Esophagus squamous epithelium (tissue), 5 donors: ENCODE measurements at places on chromosomes 5 and 9.

DNA sequence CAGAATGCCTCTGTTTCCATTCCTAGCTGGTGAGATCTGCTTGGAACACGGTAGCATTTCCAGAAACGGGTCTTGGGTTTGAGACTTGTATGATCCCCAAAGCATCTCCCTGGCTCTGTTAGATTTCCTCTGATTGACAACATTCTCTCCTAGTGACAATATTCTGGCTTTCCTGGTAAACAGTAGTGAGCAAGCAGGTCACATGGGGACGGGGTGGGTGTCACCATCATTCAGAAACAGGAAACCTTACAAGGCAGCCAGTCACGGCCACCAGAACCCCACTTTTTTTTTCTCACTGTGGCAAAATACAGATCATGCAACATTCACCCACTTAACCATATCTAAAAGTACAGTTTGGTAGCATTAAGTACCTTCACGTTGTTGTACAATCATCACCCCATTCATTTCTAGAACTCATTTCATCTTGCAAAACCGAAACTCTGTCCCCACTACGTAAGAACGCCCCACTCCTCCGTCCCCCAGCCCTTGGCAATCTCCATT, 90.1 kb upstream of the LMX1B start:
- DNase-seq: no peak

- no peak for DNase-seq
Observed at GRCh38 chr5:337563-338130, 16.1 kb downstream of the AHRR start.

GRCh38 chr9:127644146-127644827, 32.2 kb downstream of the STXBP1 start:
- DNase-seq: no peak

- DNase-seq: no peak
Observed at GRCh38 chr9:116094846-116095245, 58.7 kb upstream of the PAPPA start.

DNA sequence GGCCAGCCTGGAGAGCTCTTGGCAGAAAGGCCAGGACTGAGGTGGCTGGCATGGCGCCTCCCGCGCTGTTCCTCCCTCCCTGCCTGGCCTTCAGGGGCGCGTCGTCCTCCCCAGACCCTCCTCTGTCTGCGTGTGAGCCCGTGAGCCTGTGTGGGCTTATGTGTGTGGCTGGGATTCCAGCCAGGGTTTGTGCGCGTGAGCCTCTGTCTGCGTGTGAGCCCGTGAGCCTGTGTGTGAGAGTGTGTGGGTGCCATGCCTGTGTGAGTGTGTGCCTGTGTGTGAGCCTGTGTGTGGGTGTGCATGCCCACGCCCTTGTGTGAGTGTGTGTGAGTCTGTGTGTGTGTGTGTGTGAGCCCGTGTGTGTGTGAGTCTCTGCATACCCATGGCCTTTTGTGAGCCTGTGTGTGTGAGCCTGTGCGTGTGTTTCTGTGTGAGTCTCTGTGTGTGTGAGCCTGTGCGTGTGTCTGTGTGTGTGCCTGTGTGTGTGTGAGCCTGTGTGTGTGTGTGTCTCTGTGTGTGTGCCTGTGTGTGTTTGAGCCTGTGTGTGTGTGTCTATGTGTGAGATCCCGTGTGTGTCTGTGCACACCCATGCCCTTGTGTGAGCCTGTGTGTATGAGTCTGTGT, 13.0 kb downstream of the RXRA start:
- DNase-seq: no peak

- DNase-seq: no peak
Observed at GRCh38 chr9:132381966-132382541, 24.6 kb downstream of the TTF1 start.

DNA sequence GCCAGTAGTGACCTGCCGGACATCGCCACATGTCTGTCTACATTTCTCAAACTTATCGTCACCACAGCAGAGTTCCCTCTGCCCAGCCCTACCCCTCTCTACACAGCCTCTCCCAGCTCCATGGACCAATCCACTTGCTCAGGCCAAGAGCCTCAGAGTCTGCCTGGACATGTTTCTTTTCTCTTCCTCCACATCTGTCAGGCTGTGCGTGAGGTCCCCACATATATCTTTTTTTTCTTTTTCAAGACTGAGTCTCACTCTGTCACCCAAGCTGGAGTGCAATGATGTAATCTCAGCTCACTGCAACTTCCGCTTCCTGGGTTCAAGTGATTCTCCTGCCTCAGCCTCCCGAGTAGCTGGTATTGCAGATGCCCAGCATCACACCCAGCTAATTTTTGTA, 62.7 kb upstream of the GGTA1 start:
- DNase-seq: no peak

GRCh38 chr5:42676362-42676761, 80.3 kb upstream of the CCDC152 start:
- no peak for DNase-seq

- no peak for DNase-seq
Observed at GRCh38 chr5:32721626-32722025, 10.5 kb downstream of the NPR3 start.

GRCh38 chr5:10293907-10294662, 13.6 kb downstream of the CMBL start:
- DNase-seq: no peak

DNA sequence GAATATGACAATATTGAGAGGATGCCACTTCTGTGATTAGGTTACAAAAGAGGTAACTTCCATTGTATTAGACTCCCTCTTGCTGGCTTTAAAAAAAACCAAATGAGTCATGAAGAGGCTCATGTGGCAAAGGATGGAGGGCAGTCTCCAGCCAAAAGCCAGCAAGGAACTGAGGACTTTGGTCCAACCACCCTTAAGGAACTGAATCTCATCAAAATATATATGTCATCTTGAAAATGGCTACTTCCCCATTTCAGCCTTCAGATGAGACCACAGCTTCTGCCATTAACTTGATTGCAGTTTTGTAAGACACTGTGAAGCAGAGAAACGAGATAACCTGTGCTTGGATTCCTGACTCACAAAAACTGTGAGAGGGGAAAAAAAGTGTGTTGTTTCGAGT, 15.5 kb upstream of the TRIM32 start:
- no peak for DNase-seq

- no peak for DNase-seq
Observed at GRCh38 chr5:135208903-135209721, 175.1 kb upstream of the PITX1 start.

GRCh38 chr9:121620777-121621449, 30.5 kb upstream of the DAB2IP start:
- DNase-seq: no peak

DNA sequence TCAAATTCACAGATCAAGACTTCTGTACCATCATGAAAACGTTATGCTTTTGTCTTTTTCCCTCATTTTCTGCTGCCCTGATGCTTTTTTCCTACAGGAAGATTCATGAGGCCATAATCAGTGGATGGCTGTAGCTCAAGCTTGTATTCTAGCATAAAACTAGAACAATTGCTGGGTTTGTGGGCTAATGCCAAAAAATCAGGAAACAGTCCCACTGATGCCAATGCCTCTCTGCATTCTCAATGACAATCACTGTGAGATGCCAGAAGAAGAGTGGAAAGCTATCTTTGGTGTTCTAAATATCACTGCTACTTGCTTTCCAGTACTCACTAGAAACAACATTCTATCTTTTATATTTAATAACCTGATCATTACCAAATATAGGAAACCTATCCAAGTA, 33.3 kb upstream of the FAM170A start:
- DNase-seq: no peak

DNA sequence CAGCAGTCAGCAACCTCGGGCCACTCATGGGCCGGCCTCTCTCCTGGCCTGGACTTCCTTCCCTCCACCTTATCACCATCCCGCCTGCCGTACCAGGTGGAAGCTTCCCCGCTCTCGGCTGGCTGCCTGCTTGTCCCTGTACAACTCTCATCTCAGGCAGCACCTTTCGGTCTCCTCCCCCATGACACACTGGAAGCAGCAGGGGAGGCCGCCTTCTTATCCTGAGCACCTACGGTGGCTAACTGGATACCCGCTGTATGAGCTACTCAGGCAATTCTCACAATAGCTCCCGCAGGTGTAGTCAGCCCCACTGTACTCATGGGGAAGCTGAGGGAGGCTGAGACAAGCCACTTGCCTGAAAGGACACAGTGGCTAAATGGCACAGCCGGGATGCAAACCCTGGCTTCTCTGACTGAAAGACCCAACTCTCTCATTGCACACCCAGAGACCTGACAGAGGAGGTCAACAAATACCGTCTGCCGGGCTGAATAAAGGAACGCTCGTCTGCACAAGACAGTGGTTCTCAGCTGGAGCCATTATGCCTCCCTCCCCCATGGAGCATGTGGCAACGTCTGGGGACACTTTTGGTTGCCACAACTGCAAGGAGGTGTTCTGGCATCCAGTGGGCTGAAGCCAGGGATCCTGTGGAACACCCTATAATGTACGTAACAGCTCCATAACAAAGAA, 9.6 kb downstream of the STK10 start:
- no peak for DNase-seq

GRCh38 chr9:82331079-82331478, 342.5 kb downstream of the SPATA31D1 start:
- no peak for DNase-seq

DNA sequence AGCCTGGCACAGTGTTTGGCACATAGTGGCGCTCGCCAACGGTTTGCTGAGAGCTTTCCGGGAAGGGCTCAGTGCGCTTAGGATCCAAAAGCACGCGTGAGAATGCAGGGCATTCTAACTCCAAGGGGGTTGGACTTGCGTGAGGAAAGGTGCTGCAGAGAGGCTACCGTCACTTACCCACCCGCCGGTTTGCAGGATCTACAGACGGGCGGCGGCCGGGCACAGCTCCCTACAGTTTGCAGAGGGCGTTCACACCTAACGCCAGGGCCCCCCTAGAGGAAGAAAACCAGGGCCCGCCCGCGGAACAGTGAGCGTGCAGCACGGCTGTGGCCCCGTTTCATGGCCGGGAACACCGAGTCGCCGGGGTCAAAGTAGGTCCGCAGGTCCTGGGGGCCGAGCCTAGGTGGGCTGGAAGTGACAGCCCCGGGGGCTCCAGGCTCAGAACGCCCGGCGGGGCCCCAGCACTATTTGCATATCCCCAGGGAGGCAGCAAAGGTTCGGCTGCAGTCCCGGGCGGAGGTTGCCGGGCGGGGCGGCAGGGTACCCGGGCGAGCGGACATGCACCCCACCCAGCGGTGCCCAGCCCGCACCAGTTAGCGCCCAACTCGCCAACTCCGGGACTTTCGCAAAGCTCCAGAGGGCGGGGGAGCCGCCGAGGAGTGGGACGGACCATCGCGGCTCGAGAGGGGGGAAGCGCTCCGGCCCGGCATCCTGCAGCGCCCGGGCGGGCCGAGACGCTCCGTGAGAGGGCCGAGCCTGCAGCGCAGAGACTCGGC, 526 bp upstream of the GALNT10 start:
- peak; percentile 58 for DNase-seq

DNA sequence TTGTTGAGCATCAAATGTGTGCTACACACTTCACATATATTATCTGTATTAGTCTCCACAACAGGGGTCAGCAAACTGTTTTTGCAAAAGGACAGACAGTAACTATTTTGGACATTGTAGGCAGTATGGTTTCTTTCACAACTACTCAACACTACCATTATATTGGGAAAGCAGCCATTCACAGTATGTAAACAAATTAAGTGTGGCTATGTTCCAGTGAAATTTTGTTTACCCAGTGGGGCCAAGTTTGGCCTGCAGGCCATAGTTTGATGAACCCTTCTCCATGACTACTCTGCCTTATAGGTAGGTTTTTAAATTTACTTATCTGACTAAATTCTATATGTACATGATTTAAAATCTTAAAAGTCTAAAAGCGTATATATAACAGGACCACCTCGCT, 13.0 kb upstream of the FAM151B start:
- DNase-seq: no peak

DNA sequence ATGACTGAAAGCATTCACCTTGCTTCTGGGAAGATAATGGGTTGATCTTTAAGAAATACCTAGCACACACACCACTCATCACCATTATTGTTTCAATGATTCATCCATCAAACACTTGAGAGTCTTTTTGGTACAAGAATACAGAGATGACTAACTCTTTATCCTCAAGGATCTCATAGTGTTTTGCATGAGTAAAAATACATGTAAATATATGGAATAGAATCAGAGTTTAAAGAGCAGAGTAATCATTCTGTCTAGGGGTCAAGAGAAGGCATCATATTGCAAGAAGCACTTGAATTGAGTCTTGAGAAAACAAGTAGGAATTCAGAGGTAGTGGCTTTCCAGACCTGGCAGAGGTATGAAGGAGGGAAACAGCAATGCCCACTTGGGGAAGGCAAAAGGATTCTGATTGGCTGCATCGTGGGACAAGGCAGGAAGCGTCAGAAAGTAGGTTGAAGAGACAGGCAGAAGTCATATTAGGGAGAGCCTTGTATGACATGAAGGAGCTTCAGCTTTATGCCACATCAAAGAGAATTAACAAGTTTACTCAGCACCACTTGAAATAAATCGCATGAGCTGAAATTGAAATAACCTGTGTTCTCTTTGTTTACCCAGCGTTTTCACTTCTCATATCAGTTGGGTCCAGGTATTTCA, 542.5 kb downstream of the TLE1 start:
- no peak for DNase-seq

- no peak for DNase-seq
Observed at GRCh38 chr5:104080646-104081175, 518.1 kb upstream of the NUDT12 start.

GRCh38 chr5:139100825-139101224, 97.3 kb downstream of the SIL1 start:
- no peak for DNase-seq

- no peak for DNase-seq
Observed at GRCh38 chr9:89933578-89933977, 328.8 kb downstream of the GADD45G start.

DNA sequence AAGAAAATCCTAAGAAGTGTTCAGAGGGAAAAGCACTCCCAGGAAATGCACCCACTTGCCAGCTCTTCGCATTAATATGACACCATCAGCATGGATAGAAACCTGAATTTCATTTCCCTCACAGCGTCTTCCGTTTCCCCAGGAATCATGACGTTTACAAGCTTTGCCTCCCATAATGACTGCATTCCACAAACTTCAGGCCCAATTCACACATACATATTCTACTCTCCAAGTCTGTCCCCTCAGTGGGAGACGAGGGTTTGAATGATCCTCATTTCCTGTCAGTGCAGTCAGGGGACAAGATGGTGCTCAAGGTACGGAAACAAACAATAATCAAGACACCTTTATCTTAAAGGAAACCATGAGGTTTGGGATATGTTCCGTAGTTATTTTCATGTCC, 44.9 kb upstream of the MAN2A1 start:
- DNase-seq: no peak

DNA sequence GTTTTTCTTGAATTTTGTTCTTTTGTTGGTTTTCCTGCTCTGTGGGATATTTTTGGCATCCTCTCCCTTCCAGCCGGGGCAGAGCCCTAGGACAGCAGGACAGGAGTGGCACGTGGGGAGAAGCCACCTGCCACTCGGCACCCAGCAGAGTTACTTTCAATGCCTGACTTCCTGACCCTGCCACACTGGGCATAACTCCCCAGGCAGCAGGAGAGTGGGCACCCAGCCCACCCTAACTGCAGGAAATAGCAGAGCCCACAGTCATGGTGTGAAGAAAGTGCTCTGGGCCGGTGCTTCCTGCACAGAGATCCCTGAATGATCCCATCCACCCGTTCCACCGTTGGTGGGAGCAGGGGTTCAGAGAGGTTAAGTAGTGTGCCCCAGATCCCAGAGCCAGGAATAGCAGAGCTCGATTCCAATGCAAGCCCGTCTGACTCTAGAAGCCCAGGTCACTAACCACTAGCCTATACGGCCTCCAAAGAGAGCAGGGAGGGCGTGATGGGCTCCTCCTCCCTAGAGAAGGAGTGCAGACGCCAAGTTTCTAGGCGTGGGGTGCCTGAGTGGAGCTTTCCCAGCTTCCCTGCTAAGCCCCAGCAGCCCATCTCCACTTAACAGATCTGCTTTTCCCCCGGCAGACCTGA, 8.1 kb upstream of the NUP214 start:
- DNase-seq: no peak
